CD14-positive monocyte (primary cell): ENCODE measurements at places on chromosomes 7 and 10.

- DNase-seq = peak; percentile 13
Observed at GRCh38 chr10:108358912-108359311, 1194.4 kb upstream of the SORCS1 start.

- DNase-seq = no peak
Observed at GRCh38 chr10:30127120-30127541, 67.7 kb upstream of the JCAD start.

DNA sequence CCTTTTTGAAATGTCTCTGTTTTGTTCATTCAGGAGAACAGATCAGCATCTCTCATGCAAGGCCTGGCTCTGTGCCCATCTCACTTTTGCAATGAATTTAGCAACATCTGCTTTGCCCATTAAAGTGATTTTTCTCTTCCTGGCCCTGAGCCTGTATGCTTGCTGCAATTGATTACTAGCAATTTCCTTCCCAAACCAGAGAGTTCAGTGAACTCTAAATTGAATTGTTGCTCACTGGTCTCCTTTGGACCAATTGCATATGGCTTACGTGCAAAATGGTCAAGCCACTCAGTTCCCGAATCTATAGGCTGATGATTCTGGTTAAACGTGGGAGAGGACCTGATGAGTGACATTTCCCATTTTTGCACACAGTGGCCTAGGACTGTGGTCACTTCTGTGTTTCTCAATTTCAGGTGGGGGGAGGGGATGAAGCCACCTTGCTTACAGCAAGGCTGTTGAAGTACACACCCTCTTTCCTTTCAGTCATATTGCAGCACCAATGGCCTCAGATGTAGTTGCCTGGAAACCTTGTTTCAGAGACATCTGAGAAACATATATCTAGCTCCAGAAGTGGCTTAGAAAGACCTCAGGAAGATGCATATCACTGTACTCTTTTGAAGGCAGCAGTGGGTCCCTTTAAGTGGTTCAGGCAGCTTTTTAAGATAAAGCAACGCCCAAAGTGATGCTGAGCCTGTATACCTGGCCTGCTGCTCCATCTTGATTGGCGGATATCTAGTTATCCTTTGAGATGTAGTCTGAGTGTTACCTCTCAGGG lies 201.4 kb downstream of the PTEN start:
- peak; percentile 85 for DNase-seq

DNA sequence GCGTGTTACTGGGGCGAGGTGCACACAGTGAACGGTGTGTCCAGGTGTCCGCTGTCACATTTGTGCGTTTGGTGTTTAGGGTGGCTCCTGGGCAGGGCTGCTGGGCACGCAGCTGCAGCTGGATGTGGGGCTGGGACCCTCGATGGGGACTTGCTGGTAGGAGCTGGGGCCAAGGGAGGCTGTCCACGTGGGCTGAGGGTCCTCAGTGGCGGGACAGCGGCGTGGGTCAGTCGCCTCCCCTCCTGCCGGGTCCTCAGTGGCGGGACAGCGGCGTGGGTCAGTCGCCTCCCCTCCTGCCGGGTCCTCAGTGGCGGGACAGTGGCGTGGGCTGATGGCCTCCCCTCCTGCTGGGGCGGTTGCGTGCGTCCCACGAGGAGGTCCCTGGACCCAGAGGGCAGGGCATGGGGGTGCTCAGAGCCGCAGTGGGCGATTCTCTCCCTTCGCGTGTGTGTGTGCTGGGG lies 68.5 kb downstream of the INPP5A start:
- DNase-seq = no peak
